ENCODE measurements at places on chromosomes 6 and 20.

DNA sequence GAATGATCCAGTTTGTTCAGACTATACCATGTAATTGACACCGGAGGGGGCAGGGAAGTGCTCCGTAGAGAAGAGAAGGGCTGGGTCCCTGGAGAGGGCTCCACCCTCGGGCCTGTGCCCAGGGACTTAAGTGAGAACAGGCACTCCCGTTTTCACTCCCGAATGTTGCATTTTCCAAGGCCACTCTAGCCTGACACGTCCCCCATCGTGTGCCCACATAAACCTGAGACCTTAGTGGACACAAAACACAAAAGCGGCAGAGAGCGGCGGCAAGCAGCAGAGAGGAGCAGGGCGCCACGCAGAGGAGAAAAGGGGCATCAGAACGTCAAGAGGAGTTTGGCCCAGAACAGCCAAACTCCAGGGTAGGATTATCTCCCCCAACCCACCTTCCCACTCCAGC lies 1405.1 kb downstream of the GRIK2 start:
- no peak for DNase-seq

GRCh38 chr6:151326116-151326825 lies 65.1 kb downstream of the ZBTB2 start:
- no peak for DNase-seq

- DNase-seq: no peak
These were observed 25.1 kb downstream of the PXDC1 start for GRCh38 chr6:3726421-3726820.

DNA sequence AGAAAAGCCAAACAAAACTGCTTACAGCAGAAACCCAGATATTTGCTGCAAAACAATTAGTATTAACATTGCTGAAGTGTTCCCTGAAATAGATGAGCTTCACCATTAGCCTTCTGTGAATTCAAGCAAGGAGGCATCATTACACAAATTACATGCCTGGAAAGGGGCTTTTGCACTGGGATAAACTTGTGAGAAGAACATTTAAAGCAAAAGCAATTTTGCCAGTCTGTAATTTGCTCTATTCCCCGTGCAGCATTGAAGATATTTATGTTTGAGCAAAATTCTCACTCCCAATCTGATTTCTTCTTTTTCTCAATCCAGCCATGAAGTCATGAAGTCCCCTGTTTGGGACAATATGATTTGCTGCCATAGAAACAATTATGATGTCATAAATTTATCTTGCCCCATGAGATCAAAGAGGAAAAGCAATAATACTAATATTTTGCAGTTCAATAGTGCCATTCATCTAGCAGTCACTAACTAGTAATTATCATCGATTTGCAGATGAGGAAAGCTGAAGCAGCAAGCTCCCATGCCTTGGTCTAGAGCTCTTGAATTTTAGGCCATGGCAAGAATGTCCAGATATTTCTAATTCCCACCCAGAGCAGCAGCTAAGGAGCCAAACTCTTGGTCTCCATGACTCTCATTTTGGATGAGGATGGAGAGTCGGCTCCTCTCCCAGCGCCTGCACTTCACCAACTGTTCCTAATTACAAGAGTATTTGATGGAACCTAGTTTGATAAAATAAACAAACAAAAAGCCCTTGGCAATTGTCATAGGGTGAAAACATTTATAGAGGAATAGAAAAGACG lies 49.5 kb upstream of the CCN6 start:
- no peak for DNase-seq

- no peak for DNase-seq
These were observed 2.6 kb upstream of the HLA-B start for GRCh38 chr6:31359581-31359980.

- no peak for DNase-seq
These were observed 45.5 kb downstream of the STX11 start for GRCh38 chr6:144195671-144196270.

Measured in CD4-positive, alpha-beta T cell treated with Interleukin-6 for 4 hours (primary cell).